ENCODE measurements at places on chromosomes 6 and 20.

DNA sequence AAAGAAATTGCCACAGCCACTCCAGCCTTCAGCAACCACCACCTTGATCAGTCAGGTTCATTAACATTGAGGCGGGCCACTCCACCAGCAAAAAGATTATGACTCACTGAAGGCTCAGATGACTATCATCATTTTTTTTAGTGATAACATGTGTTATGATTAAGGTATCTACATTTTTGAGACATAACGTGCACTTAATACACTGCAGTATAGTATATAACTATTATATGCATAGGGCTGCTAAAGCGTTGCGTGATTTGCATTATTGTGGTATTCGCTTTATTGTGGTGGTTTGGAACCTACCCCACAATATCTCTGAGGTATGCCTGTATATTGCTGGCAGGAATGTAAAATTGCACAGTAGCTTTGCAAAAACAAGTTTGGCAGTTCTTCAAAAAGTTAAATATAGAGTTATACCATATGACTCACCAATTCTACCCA lies 6.8 kb upstream of the RIPK1 start:
- DNase-seq: no peak

- no peak for DNase-seq
These were observed 14.7 kb upstream of the TNFAIP3 start for GRCh38 chr6:137852346-137852745.

GRCh38 chr20:33339515-33340058 lies 56.6 kb downstream of the BPIFB1 start:
- no peak for DNase-seq

- no peak for DNase-seq
These were observed 86.8 kb downstream of the ARHGAP18 start for GRCh38 chr6:129623008-129623732.

GRCh38 chr20:34012330-34012729 lies 18.6 kb downstream of the RALY start:
- DNase-seq: no peak

- no peak for DNase-seq
These were observed 16.5 kb downstream of the BLOC1S5 start for GRCh38 chr6:8047541-8048292.

GRCh38 chr6:138242987-138243592 lies 24.8 kb upstream of the PBOV1 start:
- DNase-seq: no peak

DNA sequence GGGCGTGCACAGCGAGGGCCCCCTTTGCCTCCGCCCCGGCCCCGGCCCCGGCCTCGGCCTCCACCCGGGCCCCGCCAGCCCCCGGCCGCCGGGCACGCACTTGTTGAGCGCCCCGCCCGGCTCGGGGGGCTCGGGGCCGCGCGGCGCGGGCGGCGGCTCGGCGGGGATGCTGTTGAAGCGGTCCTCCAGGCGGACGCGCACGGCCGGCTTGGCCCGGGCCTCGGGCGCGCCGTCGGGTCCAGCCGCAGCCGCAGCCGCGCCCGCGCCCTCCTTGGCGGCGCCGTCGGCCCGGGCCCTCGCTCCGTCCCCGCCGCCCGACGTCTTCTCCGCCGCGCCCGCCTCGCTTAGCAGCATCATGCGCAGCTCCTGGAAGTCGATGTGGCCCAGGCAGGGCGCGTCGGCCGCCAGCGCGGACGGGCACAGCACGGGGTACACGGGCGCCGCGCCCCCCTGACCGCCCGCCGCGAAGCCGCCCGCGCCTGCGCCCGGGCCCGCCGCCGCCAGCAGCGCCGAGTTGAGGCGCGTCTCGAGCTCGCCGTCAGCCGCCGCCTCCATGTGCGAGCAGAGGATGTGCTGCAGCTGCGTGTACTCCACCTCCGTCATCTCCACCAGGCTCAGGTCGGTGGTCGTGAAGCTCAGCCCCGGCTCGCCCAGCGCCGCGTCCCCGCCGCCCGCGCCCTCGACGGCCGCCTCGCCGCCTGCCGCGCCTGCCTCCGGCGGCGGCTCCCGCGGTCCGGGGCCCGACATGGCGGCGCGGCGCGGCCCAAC lies 514 bp downstream of the TCFL5 start:
- no peak for DNase-seq

- DNase-seq: no peak
These were observed 28.3 kb downstream of the NPEPL1 start for GRCh38 chr20:58720890-58721289.

DNA sequence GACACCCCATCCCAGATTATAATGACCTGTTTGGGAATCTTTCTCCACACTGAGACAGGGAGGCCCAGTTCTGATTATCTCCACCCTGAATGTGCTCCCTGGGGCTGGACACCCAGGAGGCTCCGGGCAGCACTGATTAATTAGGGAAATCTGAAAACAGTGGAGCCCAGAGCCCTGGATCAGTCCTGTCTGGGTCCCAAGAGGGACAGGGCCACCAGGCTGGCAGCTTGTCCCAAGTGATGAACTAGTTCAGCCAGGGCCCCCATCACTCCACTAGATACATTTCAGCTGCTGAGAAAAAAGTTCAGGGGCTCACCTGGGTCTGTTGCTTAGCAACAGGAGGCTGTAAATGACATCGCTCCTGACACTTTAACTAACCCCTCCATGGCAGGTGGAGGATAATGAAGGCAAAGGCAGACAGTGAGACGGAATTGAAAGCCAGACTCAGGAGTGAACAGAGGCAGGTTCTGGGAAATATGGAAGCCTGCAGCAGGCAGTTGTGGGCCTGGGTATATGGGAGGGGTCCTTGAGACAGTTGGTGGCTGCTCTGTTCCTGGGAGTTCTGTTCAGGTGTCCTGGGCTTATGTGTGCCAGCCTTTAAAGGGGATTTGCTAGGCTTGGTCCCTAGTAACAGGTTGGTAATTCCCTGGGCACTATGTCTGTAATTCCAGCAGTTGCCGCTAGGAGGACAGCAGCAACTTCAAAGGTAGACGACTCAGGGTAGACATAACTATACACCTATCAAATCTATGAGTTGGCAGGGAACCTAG lies 78.3 kb upstream of the CTNNBL1 start:
- DNase-seq: no peak

- no peak for DNase-seq
These were observed 74.2 kb downstream of the ATXN1 start for GRCh38 chr6:16687045-16687444.

GRCh38 chr6:150636808-150637207 lies 37.1 kb downstream of the PLEKHG1 start:
- DNase-seq: no peak

DNA sequence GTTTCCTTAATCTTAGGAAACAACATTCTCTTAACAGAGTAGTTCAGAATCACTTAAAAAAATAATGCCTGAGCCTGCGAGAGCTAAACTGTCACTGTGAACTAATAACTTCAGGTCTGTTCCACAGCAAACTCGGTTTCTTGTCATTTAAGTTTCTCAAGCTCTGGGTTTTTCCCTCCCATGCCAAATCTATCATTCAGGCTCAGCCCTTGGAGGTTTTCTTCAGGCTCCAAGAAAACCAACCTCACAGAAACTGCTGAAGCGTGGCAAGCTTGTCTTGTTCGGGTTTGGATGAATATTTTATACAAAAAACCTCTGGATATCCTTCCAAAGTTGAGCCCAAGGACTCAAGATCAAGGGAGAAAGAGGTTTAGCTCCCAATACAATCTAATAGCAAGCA lies 99.7 kb upstream of the SNX9 start:
- no peak for DNase-seq

GRCh38 chr20:15642109-15642508 lies 931.1 kb downstream of the KIF16B start:
- DNase-seq: no peak

DNA sequence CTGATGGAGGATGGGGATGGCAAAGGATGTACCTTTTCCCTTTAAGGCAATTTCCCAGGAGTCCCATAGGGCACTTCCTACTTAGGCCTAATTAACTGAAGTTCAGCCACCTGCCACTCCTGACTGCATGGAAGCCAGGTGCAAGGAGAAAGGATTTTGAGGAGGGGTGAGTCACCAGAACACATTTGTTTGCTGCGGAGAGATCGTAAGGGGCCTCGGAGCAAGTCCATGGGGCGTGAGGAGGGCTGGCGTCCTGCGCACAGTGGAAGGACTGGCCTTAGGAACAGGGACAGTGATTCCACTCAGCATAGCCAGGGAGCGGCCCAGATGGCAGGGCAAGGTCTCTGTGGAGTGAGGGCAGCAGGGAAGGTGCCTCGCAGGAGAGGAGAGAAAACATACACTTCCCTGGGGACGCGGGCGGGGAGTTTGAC lies 11.8 kb upstream of the MAP1LC3A start:
- DNase-seq: no peak

DNA sequence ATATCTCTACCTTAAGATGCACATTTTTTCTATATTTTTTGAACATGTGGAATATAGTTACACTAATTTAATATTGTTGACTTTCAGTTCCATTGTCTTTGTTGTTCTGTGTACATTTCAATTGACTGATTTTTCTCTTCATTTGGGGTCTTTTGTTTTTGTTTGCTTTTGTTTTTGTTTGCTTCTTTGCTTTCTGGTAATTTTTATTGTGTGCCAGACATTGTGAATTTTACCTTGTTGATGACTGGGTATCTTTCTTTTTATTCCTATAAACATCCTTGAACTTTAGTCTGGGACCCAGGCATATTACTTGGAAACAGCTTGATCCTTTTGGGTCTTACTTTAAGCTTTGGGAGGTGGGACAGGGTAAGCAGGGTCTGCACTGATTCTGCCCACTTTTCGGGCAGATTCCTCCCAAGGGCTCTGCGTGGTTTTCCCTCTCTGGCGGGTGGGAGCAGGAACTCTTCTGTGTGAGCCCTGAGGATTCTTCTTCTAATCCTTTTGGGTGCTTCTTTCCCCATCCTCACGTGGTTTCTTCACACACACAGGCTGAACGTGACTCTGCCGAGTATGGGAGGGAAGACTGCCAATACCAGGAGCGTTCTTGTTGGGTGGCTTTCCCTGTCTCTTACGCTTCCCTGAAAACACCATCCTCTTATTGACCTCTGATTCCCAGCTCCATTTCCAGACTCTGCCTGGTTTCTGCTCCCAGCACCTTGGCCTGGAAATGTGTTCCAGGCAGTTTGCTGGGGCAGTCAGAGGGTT lies 200.5 kb downstream of the ARID1B start:
- no peak for DNase-seq

DNA sequence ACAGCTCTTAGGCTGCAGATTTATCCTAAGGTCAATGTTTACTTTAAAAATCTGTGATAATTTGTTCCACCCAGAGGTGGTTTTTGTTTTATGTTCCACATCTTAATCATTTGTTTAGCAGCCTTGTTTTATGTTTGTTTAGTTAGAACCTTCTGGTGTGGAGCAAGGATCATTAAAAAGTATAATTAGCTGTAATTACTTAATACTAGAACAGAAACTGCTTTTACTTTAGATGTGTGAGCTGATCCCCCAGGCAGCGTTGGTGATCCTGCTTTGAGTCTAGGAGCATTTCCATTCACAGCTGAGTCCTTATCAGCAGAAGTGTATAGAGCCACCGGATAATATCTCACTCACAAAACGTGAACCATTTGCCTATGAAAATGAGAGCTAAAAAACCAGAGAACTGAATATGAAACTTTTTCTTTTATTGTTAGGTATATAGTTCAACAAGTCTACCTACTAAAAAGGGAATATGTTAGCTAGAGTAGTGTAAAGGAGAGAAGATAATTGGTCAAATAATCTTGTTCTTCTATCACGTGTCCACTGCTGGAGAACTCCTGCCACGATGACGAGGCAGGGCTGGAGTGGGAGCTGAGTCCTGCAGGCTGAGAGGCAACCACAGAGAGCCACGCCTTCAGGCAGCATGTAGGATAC lies 78.5 kb downstream of the TRMT11 start:
- DNase-seq: no peak

DNA sequence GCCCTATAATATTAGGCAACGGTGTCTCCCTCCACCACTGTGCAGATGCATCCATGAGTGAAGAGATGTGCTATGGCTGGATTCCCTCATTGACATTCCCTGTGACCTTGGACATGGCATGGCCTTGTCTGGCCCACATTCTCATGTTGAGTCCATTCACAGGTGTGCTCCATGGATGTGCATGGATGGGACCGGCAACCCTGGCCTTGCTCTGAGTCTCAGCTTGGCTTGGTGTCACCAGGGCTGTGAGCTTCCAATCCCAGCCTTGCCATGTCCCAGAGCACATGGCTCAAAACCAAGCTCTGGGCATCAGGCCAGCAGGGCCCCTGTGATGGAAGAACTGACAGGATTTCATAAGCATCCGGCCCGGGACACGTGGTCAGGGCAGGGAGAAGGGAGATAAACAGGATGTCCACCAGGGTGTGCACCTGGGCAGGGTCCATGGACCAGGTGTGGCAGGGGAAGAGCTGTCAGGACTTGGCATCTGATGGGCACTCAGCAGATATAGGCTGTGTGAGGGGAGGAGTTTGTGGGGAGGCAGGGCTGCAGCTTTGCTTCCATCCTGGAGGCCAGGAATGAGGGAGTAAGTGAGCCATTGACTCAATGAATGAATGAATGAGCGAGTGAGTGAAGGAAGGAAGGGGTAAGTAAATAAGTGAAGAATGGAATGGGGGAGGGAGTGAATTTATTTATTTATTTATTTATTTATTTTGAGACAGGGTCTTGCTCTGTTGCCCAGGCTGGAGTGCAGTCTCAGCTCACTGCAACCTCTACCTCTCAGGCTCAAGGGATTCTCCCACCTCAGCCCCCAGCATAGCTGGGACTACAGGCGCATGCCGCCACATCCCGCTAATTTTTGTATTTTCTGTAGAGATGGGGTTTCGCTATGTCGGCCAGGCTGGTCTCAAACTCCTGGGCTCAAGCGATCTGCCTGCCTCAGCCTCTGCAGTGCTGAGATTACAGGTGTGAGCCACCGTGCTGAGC lies 15.7 kb downstream of the NRSN2 start:
- peak; percentile 82 for DNase-seq

DNA sequence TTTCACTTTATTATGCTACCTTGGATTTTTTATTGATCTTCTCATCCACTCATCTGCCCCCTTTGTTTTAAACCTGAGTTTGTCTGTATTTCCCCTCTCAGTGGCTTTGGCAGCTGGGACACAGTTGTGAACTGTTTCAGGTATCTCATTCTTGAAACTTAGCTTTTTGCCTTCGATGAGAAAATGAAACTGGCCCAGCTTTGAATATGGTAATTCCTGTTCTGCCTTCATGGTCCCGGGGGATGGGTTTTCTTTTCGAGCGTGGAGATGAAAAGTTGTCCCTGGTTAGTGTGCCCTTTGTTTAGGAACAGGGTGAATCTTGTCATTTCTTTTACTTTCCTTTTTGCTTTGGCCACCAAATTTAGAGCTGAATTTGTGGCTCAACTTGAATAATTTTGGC lies 25.6 kb downstream of the DHX35 start:
- no peak for DNase-seq

- no peak for DNase-seq
These were observed 91.7 kb upstream of the PHACTR3 start for GRCh38 chr20:59512651-59513050.

GRCh38 chr6:155447949-155448348 lies 7.7 kb downstream of the NOX3 start:
- DNase-seq: no peak

GRCh38 chr20:63877755-63878470 lies 12.8 kb downstream of the TPD52L2 start:
- peak; percentile 58 for DNase-seq
